ENCODE measurements at places on chromosomes 1 and 21. TPM values are rescaled to one million over a fixed set of nuclear protein-coding genes. Genes with fewer than 3 reads are reported as not detected.
A peak's percentile ranks its signal among the peaks of the same experiment; 100 is the strongest.

Gene VAV3
- 2.6 TPM for total RNA-seq

DNA sequence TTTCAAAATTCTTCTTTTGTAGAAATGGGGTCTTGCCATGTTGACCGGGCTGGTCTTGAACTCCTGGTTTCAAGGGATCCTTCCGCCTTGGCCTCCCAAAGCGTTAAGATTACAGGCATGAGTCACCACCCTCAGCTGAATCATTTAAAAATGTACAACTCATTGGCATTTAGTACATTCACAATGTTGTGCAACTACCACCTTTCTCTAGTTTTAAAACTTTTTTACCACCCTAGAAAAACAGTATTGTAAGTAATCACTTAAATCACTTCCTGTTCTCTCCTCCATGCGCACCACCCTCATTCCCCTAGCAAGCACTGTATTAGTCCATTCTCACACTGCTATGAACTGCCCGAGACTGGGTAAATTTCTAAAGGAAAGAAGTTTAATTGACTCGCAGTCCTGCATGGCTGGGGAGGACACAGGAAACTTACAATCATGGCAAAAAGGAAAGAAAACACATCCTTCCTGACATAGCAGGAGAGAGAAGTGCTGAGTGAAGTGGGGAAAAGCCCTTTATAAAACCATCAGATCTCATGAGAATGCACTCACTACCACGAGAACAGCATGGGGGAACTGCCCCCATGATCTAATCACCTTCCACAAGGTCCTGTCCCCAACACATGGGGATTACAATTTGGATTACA lies 14.4 kb upstream of the THEM5 start:
- DNase-seq: no peak

DNA sequence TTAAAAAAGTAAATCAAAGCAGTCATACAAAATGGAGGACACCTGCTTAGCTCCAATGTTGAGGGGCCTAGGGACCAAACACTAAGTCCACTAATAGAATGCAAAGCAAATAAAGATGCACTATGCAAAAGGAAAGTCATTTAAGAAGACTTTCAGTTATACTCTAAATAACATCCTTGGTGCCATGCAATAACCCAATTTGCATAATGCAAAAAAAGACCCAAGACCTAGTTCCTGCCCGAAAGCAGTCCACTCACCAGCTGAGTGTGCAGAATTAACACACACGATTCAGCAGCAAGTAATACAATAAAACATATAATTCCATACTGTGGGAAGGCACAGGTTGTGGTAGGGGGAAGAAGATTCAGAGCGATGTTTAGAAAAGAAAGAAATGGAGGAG lies 101.8 kb downstream of the TGFBR3 start:
- DNase-seq: no peak

GRCh38 chr1:109837852-109838570 lies 72.6 kb upstream of the CSF1 start:
- DNase-seq: no peak

- DNase-seq: no peak
Measured at GRCh38 chr1:13935336-13935735, 235.3 kb downstream of the PRDM2 start.

Gene S100A7
- not detected for total RNA-seq

DNA sequence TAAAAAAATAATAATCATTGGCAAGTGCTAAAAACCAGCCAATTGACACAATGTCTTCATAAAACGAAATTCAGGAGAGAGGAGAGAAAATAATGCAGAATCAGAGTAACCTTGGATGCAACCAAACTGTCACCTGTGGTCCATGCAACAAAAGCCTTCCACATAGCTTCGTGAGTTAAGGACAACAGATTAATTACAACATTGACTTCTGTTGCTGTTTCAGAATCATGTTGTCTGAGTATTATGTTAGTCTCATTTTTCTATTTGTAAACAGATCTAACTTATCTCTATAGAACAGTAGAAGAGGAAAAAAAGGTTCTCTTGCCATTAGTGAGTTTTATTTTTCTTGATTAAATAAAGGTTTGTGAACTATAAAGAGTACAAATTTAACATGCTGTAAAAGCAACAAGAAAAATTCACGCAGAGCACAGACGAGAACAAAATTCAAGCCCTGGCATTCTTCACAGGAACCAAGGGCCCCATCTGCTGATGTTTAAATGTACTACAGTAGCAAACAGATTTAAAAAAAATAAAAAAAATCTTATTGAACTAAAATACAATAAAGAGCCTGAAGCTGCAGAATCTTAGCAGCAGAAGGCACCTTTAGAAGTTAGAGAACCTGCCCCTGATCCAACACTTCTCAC lies 381.1 kb upstream of the PKN2 start:
- DNase-seq: no peak

DNA sequence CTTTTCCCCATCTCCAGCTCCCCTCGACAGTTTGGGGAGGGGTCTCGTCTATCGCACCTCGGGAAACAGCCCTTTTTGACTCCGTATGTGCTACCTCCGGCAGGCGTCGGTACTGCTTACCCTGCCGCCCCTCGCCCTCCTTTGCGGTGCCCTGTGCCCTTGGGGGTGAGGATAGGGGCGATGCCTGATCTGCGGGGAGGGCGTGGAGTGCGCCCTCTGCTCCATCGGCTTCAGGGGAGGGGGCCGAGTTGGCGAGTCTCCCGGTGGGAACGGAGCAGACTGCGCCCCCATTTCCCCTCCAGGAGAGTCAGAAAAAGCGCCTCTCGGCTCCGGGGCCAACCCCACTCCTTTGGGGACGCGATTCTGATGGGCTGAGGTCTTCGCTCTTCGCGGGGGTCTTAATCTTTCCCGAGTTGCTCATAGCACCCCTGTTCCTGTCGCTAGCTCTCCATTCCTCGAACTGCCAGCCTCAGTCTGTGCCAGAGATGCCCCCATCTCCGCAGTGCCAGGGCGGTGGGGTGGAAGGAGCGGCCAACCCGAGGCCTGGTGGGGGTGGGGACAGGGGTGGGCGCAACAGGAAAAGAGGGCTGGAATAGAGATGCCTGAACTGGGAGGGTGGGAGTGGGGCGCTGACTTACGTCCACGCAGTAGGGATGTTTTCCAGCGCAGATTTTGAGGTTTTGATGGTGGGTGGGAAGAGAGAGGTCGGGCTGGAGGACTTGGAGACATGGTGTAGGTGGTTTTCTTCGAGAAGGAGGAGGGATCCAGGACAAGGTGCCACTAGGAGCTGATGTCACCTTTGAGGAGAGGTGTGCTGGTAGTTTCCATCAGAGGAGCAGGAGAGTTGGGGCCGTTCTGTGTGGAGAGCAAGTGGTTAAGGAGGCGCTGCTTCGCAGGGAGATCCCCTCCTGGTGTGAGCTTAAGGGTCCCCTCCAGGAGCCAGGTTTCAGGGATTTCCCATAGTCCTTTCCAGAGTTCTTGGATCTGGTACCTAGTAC lies 674 bp downstream of the PPFIA4 start:
- DNase-seq: no peak

- DNase-seq: no peak
Measured at GRCh38 chr1:81237473-81238089, 563.2 kb upstream of the ADGRL2 start.

DNA sequence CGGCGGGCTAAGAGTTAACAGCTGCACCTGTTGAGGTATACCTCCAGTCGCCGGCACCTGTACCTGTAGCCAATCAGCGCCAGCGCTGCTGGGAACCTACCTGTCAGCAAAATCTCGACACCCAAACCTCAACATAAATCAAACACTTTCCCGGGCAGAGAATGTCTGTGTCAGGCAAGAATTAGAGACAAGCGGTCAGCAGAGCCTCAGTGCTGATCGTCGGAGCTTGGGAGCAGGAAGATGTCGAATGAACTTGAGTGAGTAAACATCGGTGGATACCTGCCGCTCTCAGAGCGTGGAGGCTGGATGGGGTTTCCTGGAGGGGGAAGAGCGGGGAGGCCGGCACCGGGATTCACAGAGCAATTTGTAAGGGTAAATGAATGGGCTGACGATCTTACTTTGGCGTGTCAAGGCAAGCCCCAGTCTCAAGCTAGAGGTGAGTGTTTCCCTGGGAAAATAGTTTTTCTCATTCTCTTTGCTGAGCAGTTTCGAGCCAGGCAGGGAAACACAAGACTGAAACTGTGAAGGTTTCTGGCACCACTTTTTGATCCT lies at the start of gene GRHL3:
GRHL3 (plus strand) TSS at position 46 of the 552 bp plus-strand sequence; CDS start at position 241, 195 bp downstream.
- DNase-seq: no peak

- DNase-seq: no peak
Measured at GRCh38 chr21:34221331-34222030, 142.3 kb upstream of the KCNE2 start.

DNA sequence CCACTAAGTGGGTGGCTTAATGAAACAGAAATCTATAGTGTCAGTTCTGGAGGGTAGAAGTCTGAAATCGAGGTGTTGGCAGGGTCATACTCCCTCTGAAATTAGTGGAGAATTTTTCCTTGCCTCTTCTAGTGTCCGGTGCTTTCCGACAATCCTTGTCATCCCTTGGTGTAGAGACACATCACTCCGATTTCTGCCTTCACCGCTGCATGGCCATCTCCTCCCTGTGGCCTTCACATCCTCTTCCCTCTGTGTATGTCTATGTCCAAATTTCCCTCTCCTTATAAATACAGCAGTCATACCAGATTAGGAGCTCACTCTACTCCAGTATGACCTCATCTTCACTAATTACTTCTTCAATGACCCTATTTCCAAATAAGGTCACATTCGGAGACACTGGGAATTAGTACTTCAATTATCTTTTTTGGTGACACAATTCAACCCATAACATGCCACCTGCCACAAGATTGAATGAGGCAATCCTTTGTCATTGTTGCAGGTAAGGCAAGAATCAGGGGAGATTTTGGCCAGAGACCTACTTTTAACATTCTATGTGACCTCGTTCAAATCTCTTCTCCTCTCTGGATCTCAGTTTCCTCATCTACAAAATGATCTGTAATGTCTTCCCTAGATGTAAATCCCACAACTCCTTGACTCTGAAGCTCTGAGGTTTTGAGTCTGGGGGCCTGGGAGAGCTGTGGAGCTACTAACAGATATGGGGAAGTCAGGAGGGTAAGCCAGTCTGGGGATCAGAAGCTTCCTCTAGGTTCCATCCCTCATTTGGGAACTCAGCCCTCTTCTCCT lies 16.1 kb downstream of the NAV1 start:
- DNase-seq: no peak

DNA sequence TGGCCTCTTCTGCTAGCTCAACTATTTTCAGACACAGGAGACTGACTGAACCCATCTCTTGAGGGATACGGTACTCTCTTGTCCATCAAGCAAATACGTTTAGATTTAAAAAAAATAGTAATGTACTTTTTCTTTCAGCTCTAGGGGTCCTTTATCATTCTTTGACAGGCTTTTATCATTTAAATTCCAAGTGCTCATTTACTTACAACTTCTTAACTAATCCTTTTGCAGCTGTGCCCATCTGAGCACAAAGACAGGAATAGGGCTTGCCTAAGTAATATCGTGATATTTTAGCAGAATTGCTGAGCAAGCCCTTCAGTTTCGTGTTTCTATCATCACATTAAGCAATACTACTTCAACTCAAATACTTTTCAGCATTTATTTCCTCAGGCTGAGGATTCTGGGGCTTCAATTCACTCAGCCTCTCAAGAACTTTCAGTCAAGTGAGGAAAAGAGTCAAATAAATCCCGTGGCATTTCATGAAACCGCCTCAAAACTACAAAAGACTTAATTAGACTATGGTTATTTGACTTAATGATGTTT lies 317.6 kb downstream of the BACH1 start:
- no peak for DNase-seq

Gene ARHGEF16
- 12.2 TPM for total RNA-seq

GRCh38 chr1:202565890-202566602 lies 144.2 kb downstream of the SYT2 start:
- no peak for DNase-seq

DNA sequence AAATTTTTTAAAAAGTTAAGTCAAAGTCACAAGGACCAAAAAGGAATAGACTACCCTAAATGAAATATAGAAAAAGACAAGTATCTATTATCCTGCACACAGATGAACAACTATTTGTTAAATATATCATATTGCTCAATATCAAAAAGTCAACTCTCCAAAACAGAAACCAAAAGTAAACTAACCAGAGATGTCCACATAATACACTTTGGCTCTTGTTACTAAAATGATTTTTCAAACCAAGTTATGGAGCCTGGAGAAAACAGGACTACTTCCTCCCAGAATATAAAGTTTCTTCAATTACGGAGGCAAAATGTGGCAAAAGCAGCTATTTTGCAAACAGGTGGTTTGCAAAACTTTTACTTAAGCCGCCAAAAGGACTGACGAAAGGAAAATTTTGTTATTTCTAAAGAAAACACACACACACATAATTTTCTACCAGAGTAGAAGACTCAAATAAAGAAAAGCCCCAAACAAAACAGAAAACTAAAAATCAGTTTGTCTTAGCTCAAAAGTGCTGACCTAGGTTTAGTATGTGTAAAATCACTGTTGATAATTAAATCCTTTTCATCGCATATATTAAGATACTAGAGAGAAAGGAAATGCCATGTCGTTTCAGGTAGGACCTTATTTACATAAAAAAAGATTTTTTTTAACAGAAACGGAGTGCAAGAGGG lies 1.1 kb downstream of the DPYD start:
- DNase-seq: no peak

Gene LAMTOR5
- total RNA-seq: 128 TPM

DNA sequence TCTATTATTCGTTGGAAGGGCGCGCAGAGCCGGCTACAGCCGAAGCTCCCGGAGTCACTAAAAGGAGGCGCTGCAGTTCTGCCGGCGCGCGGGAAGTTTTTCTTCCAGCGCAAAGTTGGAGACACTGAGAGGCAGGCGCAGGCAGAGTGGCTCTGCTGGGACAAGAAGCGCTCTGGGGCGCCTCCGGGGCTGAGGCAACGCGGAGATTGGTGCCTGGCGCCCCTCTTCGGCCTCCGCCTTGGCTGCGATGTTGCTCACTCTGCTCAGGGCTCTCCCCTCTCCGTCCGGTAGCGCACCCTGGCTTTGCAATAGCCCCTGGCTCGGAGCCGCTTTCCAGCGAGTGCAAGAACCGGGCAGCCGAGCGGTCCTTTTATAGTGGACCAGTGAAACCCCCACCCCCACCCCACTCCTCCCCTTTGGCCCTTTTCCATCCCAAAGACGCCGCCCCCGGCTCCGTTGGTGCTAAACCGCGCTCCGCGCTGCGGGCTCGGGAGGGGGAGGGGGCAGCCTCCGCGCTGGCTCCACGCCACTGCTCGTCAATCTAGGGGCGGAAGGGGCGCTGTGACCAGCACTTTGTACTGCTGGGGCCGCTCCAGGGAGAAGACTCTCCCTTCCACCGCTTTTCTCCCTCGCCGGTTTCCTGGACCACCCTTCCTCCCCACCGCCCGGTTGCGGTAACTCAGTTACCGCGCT lies at the start of gene ADAMTS1:
ADAMTS1 (minus strand) TSS at position 344 of the 693 bp plus-strand sequence. CDS start 455 bp downstream, outside the sequence.
- DNase-seq: peak; percentile 94

Measured in neural crest cell (in vitro differentiated cells).